ENCODE measurements at places on chromosomes 7 and 10.

GRCh38 chr10:113752553-113752952 lies 1.1 kb downstream of the PLEKHS1 start:
- DNase-seq, result no peak

GRCh38 chr7:20079080-20079479 lies 138.1 kb downstream of the MACC1 start:
- no peak for DNase-seq

DNA sequence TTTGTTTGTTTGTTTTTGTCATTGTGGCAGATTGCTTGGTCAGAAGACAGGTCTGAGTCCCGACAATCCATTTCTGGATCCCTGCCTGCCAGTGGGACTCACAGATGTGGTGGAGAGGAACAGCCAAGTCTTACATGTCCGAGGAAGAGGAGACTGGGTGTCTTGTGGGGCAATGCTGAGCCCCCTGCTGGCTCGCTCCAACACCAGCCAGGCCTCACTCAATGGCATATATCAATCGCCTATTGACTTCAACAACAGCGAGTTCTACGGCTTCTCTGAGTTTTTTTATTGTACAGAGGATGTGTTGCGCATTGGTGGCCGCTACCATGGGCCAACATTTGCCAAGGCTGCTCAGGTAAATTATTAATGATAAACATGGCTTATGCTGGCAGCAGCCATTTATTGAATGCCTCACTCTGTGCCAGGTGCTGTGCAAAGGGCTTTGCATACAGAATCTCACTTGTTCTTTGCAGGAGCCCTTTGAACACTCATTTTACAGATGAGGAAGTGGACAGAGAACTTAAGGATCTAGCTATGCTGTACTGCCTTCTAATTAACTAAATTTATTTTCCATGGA lies 33.3 kb downstream of the COX15 start:
- DNase-seq, result no peak

- no peak for DNase-seq
These were observed 69.4 kb downstream of the ARMH3 start for GRCh38 chr10:101986624-101986971.

DNA sequence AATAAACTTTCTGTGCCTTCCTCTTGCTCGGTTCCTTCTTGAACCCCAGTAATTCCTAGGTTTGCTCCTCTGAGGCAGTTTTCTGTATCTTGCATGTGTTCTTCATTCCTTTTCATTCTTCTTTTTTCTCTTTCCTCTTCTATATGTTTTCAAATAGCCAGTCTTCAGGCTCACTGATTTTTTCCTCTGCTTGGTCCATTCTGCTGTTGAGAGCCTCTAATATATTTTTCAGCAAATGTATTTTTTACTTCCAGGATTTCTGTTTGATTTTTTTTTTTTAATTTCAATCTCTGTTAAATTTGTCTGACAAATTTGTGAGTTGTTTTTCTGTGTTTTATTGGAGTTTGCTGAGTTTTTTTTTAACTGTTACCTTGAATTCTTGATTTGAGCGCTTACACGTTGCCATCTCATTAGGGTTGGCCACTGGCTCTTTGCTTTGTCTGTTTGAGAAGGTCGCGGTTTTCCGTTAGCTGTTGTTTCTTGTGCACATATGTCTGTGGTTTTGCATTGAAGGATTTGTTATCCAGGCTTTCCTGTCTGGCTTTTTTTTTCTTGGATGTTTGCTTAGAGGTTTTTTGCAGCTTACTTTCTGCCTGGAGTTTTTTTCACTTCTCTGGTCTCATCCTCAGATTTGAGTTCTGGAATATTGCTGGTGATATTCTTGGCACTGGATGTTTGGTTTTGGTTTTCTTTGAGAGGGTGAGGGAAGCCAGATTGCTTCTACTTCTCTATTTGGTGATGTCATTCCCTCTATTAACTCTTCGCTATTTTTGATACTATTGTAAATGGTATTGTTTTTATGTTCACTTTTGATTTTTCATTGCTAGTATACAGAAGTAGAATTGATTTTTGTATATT lies 12.7 kb downstream of the SPRN start:
- no peak for DNase-seq

DNA sequence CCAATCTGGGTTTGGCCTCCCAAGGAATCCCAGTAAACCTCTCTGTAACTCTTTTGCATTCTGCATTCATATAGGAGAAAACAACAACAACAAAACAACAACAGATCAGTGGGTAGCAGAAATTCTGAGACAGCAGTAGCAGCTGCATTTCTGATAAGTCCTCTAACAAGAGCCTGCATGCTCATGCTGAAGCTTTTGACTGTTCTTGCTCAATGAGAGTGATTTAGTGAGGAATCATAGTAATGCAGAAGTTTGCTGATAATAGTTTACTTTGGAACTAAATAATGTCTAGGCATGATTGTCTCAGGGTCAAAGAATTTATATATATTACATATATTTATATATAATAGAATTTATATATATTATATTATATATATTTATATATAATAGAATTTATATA lies 35.2 kb downstream of the BMPER start:
- DNase-seq, result no peak

GRCh38 chr7:88167223-88167622 lies 52.6 kb downstream of the SRI start:
- no peak for DNase-seq

Measured in H4 (cell line).